ENCODE measurements at places on chromosomes 1 and 21. TPM values are rescaled to one million over a fixed set of nuclear protein-coding genes. Genes with fewer than 3 reads are reported as not detected.

NCAM2 gene
- 0.35 TPM for total RNA-seq

HAPLN2 gene
- 1.9 TPM for total RNA-seq

IL22RA1 gene
- total RNA-seq: 87.9 TPM

ANP32E gene
- 24.8 TPM for total RNA-seq

RCAN3 gene
- 8.3 TPM for total RNA-seq

C1orf35 gene
- 19.8 TPM for total RNA-seq

NFASC gene
- total RNA-seq: 16.6 TPM

AP4B1 gene
- total RNA-seq: 45.8 TPM

MIER1 gene
- 37.4 TPM for total RNA-seq

BRDT gene
- total RNA-seq: not detected

ARHGEF19 gene
- 6.0 TPM for total RNA-seq

ICOSLG gene
- total RNA-seq: 11.9 TPM

KCNH1 gene
- total RNA-seq: 0.53 TPM

TDRD10 gene
- total RNA-seq: 1.6 TPM

SELE gene
- 0.83 TPM for total RNA-seq

SMCP gene
- not detected for total RNA-seq

MYBPHL gene
- total RNA-seq: not detected

NPHS2 gene
- total RNA-seq: not detected

CLCA4 gene
- total RNA-seq: not detected

HSF2BP gene
- not detected for total RNA-seq

CFHR4 gene
- not detected for total RNA-seq

NES gene
- total RNA-seq: 25.6 TPM

TARDBP gene
- 141 TPM for total RNA-seq

MIXL1 gene
- total RNA-seq: not detected

HRNR gene
- total RNA-seq: not detected

PRELP gene
- total RNA-seq: 38.3 TPM

TCP10L gene
- total RNA-seq: not detected

PSMD4 gene
- 153 TPM for total RNA-seq

BGLAP gene
- total RNA-seq: not detected

UMODL1 gene
- total RNA-seq: 0.95 TPM

ASAP3 gene
- 11.2 TPM for total RNA-seq

GJA5 gene
- total RNA-seq: 1.7 TPM

HFM1 gene
- total RNA-seq: not detected

S100A8 gene
- total RNA-seq: not detected

TMOD4 gene
- not detected for total RNA-seq

ST6GALNAC3 gene
- 3.3 TPM for total RNA-seq

IL20 gene
- not detected for total RNA-seq

POU3F1 gene
- not detected for total RNA-seq

RGSL1 gene
- not detected for total RNA-seq

RIMS3 gene
- 2.5 TPM for total RNA-seq

LGR6 gene
- total RNA-seq: 3.3 TPM

LCE1B gene
- total RNA-seq: not detected

PPFIA4 gene
- 0.54 TPM for total RNA-seq

DDX20 gene
- total RNA-seq: 20.7 TPM

NBPF9 gene
- total RNA-seq: 15.1 TPM

TFF2 gene
- not detected for total RNA-seq

KCNE2 gene
- total RNA-seq: not detected

MEF2D gene
- total RNA-seq: 68.2 TPM

S100A7 gene
- not detected for total RNA-seq

PTGFR gene
- total RNA-seq: 1.1 TPM

DNASE2B gene
- total RNA-seq: not detected

CHRM3 gene
- total RNA-seq: 16.7 TPM

HCN3 gene
- 24.9 TPM for total RNA-seq

HAO2 gene
- total RNA-seq: not detected

TSACC gene
- total RNA-seq: not detected

F5 gene
- total RNA-seq: 0.28 TPM

TMEM125 gene
- 87.7 TPM for total RNA-seq

ZNF593OS gene
- total RNA-seq: not detected

LRRIQ3 gene
- not detected for total RNA-seq
